Stimulated activated CD4-positive, alpha-beta T cell treated with anti-CD3 and anti-CD28 coated beads, Interleukin-4, amount 100 ng/mL, for 4 hours (primary cell): ENCODE measurements at places on chromosomes 6 and 20.

DNA sequence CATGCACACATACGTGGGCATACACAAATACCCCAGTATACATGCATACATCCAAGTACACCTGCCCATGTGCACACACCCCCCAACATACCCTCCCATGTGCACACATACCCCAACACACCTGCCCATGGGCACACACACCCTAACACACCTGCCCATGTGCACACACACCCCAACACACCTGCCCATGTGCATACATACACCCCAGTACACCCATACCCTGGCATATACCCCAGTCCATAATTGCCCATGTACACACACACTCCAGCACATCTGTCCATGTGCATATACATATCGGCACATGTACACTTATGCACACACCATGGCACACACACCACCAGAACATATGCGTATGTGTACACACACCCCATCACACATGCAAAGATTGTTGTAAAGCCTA lies 475.2 kb downstream of the PREX1 start:
- no peak for DNase-seq

- peak; percentile 90 for DNase-seq
These were observed 122.5 kb upstream of the SLC2A12 start for GRCh38 chr6:134174672-134175531.

DNA sequence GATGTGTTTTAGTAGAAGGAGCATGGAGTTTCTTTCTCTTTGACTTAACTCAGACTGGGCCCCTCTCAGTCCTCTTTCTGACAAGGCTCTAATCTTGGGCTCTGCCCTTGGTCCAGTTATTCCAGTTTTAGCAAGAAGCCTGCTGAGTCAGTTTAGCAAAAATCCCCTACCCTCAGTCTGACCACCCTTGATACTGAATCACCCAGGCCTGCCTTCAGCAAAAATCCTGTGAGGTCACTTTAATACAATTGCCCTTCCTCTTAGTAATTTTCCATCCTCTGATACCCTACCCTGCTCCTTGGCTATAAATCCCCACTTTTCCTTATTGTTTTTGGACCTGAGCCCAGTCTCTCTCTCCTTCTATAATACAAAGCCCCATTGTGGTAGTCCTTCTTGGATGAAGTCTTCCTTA lies 326.7 kb upstream of the NOX3 start:
- DNase-seq: no peak

DNA sequence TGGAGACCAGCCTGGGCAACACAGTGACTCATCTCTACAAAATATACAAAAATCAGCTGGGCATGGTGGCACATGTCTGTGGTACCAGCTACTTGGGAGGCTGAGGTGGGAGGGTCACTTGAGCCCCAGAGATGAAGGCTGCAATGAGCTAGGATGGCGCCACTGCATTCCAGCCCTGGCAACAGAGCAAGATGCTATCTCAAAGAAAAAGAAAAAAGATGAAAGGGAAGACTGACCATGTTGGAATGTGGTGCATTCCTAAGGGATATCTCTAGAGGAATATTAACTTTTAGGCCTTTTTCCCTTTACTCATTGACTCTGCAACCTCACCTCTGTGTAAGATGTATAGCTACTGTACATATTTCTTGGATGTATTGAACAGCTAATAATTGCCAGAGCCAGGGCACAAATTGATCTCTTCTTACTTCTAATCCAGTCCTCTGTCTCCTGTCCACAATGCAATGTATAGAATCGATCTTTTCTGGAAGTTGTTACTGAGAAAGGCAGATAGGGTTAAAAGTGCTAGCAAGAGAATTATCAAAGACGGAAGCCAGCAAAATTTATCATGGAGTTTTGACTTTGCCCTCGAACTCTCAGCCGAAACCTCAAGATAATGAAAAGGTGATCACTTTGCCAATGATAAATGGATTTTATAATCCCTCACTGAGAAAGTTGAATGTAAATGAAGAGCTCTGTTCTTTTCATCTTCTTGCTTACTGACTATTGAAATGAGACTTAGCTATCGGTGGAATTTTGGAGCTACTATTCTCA lies 46.3 kb downstream of the GCNT2 start:
- DNase-seq: no peak

DNA sequence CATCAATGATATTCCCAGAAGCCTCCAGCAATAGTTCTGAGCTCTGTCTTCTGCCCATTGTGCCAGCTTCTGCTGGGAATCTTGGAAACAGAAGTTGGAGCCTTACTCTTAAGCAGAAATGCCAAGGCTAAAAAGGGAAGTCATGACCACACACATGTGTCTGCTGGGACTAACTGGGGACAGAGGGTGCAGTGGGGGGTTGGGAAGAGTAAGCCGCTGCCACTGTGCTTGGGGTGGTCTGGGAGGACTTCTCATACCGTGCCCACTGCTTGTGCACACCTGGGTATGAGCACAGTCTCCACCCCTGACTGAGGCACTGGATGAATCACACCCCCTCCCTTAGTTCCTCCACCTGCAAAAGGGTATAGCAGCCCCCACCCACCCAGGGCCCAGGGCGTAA lies 90.7 kb downstream of the CDC5L start:
- no peak for DNase-seq

DNA sequence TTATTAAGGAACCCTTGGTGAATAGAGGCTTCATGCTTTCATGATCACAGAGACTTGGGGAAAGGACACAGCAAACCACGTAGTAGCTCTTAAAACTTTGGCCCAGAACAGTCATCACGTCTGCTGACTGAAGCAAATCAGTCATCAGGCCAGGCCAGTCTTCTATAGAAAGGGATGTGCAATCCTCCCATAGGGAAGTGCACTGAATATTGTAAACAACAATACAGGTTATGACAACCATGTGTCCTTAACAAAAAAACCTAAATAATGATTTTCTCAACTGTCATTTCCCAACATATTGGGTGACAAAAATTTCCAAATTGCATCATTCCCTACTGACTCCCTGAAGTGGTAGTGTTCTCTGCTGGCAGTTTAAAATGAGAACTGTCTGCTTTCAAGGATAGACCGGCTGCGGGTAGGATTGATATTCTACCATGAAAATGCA lies 388.2 kb upstream of the CITED2 start:
- DNase-seq: no peak

- DNase-seq: no peak
These were observed 119.4 kb upstream of the GJE1 start for GRCh38 chr6:142013287-142013686.

GRCh38 chr6:52116605-52116948 lies 29.2 kb upstream of the PKHD1 start:
- no peak for DNase-seq

DNA sequence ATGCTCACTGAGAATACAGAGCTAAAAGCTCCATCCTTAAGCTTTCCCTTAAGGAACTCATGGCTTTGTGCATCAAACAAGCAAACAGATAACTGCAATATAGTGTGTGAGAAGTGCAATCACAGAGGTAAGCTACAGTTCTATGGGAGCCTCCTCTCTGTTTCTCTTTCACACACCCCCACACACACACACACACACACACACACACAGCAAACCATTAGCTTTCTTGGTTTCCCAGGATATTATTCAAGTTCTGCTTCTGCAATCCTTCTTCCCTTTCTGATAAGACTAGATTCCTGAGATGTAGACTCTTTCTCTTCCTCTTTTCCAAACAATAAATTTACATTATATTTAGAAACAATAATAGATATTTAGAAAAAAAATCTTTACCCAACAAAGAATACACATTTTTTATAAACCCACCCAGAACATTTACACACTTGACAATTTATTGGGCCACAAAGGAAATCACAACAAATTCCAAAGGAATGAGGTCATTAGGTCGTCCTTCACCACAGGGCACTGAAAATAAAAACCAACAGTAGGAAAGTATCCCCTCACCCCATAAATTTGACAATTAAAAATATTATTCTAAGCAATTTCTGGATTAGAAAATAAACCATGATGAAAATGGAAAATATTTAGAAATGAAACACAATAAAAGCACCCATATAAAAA lies 9.3 kb upstream of the GFOD1 start:
- no peak for DNase-seq

GRCh38 chr6:159075506-159076228 lies 30.9 kb upstream of the TAGAP start:
- no peak for DNase-seq

DNA sequence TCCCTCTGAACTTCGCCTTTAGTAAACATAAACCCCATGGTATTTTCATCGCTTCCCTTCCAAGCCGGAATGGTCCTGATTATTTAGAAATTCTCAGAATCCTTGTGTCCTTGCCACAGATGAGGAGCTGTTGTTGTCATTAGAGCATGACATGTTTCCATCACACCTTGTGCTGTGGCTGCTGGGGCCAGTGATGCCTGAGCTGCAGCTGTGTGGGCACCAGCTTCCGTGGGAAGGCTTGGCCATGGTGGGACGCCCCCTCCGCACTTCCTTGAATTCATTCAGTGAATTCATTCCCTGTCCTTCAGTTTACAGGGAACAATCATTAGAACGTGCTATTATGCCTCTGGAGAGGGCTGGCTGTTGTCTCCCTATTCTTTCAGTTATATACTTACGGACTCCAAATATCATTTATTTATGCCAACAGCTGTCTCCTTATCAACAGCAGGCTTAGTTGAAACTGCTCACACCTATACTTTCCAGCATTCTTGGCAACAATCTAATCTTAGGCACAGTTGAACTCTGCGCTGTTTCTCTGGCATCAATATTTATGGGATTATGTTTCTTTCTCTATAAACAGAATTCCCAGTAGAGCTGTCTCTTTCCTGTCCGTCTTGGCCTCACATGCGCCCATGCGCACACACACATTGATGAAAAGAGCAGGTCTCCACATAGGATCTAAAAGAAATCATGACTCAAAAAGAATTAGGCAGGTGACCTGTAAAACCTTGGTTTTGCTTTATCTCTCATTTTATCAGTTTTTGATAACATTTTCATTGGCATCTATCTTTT lies 9.0 kb downstream of the ADGRF1 start:
- DNase-seq: no peak

- DNase-seq: no peak
These were observed 6.8 kb downstream of the JAG1 start for GRCh38 chr20:10667077-10667401.

- DNase-seq: no peak
These were observed 34.1 kb downstream of the TAF4 start for GRCh38 chr20:62031462-62032092.

GRCh38 chr20:46520976-46521579 lies 7.7 kb upstream of the ZNF334 start:
- peak; percentile 18 for DNase-seq

DNA sequence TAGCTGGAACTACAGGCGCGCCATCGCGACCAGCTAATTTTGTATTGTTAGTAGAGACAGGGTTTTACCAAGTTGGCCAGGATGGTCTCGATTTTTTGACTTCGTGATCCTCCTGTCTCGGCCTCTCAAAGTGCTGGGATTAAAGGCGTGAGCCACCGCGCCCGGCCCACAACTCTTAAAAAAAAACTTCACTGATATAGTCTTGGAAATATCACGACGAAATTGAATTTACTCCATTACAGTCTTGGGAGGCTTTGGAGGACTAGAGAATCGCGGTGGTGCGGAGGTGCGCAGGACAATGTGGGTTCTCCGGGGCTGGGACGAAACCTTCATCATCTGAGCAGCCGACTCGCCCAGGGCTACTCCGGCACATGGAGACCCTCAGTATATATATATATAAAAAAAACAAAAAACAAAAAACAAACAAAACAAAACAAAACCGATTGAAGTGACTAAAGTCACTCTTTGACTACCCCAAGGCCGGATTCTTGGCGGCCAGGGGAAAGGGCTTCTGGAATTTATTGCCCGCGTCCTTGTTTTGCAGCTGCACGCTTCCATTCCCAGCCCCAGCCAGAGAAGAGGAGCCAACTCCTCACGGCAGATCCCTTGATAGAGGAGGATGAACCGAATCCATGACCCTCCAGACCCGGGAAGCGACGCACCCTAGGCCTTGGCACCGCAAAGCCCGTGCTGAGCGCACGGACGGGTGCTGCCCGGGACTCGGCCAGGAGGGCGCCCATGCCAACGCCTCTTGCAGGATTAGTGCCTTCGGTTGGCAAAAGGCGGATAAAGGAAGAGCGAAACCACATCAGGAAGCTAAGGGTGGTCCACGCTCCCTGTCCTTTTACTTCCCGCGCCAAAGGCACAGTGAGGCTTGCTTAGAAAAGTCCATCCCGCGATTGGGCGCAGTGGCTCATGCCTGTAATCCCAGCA lies 1.7 kb upstream of the GCM2 start:
- no peak for DNase-seq
